Right ventricle myocardium superior (tissue), 1 donor: ENCODE measurements at places on chromosomes 16 and 17. TPM values are rescaled to one million over a fixed set of nuclear protein-coding genes. Genes with fewer than 3 reads are reported as not detected.

GRCh38 chr16:79768276-79768970 is 167.9 kb upstream of the MAF start:
- DNase-seq: no peak

DNA sequence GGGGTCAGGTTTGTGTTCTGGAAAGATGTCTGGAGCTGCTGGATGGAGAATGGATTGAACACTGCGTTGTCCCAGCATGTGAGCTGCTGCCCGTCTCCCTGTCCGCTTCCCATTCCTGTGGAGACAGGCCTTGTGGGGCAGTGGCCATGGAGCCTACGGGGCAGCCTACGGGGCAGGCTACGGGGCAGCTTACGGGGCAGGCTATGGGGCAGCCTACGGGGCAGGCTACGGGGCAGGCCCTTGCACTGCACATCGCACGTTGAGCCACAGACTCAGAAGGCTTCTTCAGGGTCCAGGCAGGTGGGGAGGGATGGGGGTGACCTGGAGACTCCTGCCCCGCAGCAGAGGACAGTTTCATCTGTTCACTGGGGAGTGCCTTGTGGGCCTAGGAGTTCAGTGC is 9.7 kb upstream of the DBNDD1 start:
- no peak for DNase-seq

GRCh38 chr17:76049836-76050537 is 22.3 kb downstream of the SRP68 start:
- DNase-seq: no peak

GRCh38 chr16:88523309-88524161 is 46.7 kb upstream of the ZC3H18 start:
- no peak for DNase-seq

DNA sequence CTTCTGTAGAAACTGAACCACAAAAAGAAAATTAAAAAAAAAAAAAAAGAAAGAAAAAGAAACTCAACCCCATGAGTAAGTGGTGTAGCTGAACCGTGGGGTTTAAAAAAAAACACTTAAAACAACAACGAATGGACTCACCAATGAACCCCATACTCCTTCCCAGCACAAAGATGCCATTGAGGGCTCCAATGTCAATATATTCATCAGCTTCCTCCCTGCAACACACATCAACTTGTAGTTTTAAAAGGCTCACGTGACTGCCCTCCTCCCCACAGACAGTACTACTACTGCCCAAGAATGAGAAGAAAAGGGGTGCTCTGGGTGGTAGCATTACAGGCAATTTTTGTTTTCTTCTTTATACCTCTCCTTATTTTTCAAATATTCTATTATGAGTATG is 3.3 kb upstream of the KLHL11 start:
- DNase-seq: no peak

GRCh38 chr16:29306943-29307597 is 99.4 kb downstream of the NPIPB11 start:
- DNase-seq: no peak

- DNase-seq: no peak
Measured at GRCh38 chr17:64048805-64049204, 28.4 kb upstream of the ICAM2 start.

DNA sequence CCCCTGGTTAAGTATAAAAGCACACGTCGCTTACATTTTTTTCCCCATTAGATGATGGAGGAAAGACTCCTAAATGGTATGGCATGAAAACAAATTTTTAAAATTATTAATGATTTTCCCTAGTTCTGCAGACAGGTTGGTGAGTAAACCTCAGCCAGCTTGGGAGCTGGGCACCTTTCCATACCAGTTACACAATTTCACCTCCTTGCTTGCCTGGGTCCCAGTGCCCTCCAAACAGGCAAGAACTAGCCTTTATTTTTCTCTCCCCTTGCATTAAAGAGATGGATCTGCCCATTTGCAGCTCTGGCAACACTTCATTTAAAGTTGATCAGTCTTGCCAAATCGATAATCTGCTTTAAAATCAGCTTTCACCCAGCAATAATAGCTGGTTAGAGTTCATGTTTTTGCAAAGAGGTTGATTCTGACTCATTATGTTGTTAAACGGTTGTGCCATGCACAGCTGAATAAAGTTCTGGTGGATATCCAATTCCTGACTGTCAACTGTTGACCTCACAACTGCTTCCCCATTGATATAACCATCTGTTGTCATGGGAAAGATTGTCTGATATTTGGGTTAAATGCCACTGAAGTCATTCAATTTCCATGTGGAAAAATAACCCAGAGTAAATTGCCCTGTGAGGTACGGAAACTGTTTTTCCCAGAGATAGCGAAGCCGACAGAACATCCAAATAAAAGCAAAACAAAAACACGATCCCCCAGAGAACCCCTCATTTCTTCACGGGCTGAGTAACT is 1.3 kb downstream of the C17orf58 start:
- no peak for DNase-seq

DNA sequence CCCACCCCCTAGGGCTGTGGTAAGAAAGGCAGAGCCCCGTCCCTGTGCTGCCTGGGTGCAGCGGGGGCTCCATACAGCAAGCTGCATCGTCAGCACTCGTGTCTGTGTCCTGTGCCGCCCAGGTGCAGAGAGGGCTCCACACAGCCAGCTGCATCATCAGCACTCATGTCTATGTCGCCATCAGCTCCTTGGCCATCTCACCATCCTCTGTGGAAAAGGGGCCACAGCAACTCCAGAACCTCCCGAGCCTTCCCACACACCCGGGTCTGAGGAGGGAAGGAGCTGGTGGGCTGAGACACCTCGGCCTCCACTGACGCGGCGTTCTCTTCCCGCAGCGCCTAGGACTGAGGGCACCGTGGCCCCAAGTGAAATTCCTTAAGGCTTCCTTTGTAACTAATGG is 72.9 kb upstream of the CHMP6 start:
- no peak for DNase-seq

DNA sequence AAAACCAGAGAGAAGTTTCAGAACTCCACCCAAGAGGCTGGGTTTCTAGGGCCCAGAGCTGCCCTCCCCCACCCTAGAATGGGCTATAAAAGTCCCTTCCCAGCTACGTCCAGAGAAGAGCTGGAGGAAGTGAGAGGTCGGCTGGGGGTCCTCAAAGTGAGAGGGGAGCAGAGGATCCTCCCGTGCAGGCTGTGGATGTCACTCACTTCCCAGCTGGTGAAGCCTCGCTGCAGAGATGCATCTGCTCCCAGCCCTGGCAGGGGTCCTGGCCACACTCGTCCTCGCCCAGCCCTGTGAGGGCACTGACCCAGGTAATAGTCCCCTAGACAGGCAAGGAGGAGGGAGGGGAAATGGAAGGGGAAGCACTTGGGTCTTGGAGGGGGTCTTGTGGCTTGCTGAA is at the start of gene EPX:
Gene EPX, plus strand, starts transcription at position 115 of the 400 bp plus-strand sequence. Its CDS starts 121 bp downstream, at position 236.
- no peak for DNase-seq

DNA sequence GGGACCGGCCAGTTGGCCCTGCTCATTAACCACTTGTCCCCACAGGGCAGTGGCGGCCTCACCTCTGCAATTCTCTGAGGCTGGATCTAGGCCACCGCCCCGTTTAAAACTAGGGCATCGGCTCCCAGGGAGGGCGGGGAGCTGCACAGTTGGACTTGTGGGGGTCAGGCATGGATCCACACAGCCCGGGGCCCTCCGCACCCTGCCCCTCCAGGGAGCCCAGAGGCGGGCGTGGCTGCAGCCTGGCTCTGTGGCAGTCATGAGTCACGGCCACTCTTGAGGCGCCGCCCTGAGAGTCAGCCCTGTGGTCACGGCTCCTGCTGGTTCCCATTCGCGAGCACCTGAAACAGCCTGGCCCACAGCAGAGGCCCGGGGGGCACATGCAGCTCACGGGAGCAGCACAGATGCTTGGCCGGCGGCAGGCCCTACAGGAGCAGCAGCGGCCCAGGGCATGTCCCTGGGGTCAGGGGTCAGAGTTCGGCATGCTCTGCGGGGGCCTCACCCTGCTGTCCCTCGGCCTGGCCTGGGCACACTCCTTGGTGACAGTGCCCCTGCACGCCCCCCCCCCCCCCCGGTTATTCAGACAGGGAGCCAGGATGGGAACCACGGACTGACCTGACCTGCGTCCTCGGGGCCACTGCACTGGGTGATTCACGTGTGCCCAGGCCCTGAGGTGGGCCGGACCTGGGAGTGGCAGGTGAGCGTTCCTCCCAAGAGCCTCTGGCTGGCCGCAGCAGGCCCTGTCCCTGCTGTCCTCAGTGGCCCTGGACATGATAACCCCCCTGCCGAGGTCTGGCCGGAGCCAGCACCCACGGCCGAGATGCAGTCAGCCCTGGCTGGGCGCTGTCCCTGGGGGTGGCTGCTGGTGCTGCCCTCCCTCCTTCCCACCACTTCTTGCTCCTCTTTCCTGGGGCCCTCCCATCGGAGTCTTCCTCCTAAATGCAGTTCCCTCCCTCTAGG is 8.2 kb downstream of the CAPN15 start:
- DNase-seq: peak; percentile 56

- no peak for DNase-seq
Measured at GRCh38 chr17:64781810-64782555, 119.9 kb upstream of the SMURF2 start.

GRCh38 chr16:50202926-50203624 is 50.0 kb downstream of the TENT4B start:
- DNase-seq: no peak

- peak; percentile 51 for DNase-seq
Measured at GRCh38 chr17:42438600-42439567, 15.8 kb upstream of the CAVIN1 start.

DNA sequence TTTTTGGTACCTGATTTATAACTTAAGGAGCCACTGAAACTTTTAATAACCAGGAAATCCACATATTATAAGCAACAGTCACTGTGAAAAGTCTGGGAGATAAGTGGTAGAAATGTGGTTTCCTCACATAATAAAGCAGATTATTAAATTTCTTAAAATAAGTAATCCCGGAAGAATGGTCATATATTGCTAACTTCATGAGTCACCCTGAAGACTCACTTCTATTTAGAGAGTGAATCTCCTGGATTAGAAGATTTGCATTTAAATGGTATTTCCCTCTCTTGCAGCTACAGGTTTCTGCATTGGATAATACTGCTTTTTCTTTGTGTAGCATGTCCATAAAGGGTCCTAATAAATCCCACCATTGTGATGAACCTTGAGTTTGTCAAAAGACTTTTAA is 1286.8 kb upstream of the CDH8 start:
- DNase-seq: no peak

DNA sequence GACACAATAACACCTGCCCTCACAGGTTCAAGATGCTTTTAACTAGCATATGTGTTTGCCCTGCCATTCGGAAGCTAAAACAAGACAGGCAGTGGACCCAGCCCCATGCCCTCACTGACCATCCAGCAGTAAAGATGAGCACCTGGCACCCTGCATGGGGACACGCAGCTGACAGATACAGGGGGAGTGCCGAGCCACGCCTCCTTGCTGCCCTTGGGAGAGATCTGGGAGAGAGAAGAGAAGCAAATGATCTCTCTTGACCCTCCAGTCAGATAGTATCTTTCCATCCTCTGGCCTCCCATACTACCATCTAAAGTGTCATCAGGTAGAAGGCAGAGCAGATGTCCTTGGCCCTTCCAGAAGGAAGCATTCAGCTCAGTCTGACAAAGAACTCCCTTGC is 40.6 kb upstream of the MYOCD start:
- no peak for DNase-seq

DNA sequence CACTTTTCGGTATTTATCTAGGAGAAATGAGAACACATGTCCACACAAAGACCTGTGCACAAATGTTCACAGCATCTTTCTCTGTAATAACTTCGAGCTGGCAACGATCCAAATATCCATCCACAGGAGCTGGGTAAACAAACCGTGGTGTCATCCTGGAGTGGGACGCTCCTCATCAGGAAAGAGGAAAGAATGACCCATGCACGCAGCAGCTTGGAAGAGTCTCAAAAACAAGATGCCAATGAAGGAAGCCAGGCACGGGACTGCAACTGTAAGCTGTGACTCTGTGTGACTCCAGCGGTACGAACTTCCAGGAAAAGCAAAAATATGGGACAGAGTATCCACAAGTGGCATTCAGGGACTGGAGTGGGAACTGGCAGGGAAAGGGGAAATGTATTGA is 36.7 kb upstream of the CIBAR2 start:
- DNase-seq: no peak

- no peak for DNase-seq
Measured at GRCh38 chr17:66850692-66851091, 15.8 kb downstream of the CACNG5 start.

DNA sequence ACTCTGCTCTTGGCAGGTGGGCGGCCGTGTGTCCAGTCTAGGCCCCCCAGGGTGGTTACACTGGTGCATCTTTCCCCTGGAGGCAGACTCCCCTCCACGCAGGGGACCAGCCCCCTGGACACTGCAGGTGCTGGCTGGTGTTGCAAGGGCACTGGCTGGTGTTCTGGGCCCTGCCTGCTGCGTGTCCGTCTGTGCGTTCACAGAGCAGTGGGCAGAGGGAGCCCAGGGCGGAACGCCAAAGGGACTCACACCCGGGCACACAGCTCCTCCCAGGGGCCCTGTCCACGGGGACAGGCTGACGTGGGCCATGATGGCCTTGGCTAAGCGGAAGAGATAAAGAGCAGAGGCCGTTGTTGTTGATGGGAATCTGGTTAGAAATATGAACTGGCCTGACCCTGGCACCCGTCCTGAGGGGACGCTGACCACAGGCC is 27.3 kb downstream of the ACSF3 start:
- DNase-seq: peak; percentile 38

DNA sequence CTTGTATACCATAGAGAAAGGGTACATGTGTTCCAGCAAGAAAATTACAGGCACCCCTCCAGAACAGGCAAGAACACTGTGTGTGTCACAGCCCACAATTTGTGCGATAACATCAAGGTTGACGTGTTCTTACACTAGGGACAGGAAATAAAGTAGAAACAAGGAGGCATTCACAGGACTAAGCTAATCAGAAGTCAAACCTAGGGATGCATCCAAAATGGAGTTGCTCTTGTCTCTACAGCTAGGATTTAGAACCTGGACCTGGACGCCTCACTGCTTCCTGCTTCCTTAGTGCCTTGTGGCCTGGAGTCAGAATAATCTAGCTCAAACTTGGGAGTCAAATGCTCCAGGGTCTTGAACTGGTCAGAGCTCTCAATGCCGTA is 41.3 kb downstream of the GINS3 start:
- DNase-seq: no peak

DNA sequence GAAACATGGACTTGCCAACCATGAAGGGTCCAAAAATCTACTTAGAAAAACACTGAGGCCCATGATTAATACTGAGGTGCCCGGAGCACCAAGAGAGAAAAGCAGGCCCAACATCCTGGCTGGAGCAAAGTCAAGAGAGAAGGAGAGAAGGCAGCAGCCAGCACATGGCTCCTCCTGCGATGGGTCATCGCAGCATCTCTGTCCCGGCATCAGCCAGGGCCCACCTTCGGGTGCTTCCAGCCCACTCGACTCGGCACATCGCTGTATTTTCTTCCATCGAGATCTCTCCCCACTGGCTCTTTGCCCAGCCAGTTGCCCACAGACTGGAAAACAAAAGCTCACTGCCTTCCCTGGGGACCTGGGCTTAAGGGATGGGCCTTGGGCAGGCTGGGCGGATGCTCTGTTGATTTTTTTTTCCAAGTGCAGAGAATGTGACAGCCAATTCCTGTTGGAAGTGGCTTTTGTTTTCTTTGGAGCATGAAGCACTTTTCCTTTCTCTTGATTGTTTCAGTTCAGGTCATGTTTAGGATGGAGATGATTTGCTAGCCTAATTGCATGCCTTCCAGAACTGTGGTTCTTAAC is 58.1 kb downstream of the CYB5B start:
- peak; percentile 82 for DNase-seq

The PRR35 gene
- total RNA-seq: not detected

The CCL17 gene
- not detected for total RNA-seq

The G6PC1 gene
- not detected for total RNA-seq

The NAA60 gene
- 47.0 TPM for total RNA-seq

The MSLN gene
- total RNA-seq: 1.0 TPM

The KRT23 gene
- total RNA-seq: not detected

The KRTAP1-4 gene
- not detected for total RNA-seq

The SLC13A5 gene
- total RNA-seq: not detected

The HOXB1 gene
- total RNA-seq: not detected

The LRRC46 gene
- 0.19 TPM for total RNA-seq
